CD4-positive, CD25-positive, alpha-beta regulatory T cell (primary cell): ENCODE measurements at places on chromosomes 16 and 17. TPM values are rescaled to one million over a fixed set of nuclear protein-coding genes. Genes with fewer than 3 reads are reported as not detected.

DNA sequence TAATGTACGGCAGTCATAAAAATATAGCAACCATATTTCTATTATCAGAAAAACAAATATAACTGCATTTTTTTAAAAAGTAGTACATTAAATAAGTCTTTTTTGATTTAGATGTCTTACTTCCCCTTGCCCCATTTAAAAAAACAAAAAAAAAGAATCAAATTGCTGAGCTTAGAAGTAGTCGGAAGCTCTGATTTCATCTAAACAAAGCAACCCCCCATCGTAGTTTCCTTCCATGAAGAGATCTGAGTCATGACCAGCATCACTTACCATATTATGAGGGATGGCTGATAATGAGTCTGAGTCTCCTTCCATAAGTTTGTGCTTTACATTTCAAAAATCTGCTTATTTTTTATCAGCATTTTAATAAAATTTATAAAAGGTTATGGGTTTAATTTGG is 86.2 kb downstream of the ITFG1 start:
- no peak overlapping the region for H3K27ac ChIP-seq
- no peak for DNase-seq
- no peaks in the 10 kb centered on the region for H3K4me1 ChIP-seq
- H3K36me3 ChIP-seq, result peaks cover 14% of the 10 kb centered on the region
- H3K27me3 ChIP-seq, result no peaks in the 10 kb centered on the region

DNA sequence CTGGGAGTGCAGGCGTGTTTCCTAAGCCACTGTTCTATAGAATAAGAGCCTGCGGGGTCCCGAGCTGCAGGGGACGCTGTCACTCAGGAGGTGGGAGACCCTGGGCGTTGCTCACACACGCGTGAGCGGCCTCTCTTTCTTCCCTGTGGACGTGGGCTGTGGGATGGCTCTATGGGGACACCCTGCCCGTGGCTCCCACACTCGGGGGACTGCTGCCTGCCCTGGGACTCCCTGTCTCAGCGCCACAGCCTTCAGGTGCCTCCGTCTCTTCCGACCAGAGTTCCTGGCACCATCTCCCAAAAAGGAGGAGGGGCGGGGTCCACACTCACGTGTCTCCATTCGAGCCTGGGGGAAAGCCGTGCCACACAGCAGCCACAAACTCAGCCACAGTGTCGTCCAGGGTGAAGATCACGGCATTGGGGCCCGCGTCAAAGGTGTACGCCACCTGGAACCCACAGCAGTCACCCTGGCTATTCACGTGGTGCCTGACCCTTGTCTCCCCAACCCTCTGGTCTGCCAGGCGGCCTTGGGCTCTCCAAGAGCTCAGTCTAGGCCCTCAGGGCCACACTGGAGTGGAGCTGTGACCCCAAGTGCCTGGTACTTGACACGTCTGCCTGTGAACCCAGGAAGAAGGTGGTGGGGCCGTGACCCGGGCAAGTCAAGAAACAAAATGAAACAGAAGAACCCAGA is 3.7 kb upstream of the CYBA start:
- DNase-seq, result no peak
- H3K36me3 ChIP-seq, result no peaks in the 10 kb centered on the region
- H3K27me3 ChIP-seq, result no peaks in the 10 kb centered on the region
- peaks cover 23% of the 10 kb centered on the region for H3K4me1 ChIP-seq

- peaks cover 2% of the 10 kb centered on the region for H3K27me3 ChIP-seq
- no peak overlapping the region for H3K4me3 ChIP-seq
- DNase-seq, result no peak
- H3K27ac ChIP-seq, result no peak overlapping the region
- H3K36me3 ChIP-seq, result no peaks in the 10 kb centered on the region
- H3K4me1 ChIP-seq, result no peaks in the 10 kb centered on the region
Observed at GRCh38 chr16:23058576-23058975, 90.7 kb downstream of the USP31 start.

DNA sequence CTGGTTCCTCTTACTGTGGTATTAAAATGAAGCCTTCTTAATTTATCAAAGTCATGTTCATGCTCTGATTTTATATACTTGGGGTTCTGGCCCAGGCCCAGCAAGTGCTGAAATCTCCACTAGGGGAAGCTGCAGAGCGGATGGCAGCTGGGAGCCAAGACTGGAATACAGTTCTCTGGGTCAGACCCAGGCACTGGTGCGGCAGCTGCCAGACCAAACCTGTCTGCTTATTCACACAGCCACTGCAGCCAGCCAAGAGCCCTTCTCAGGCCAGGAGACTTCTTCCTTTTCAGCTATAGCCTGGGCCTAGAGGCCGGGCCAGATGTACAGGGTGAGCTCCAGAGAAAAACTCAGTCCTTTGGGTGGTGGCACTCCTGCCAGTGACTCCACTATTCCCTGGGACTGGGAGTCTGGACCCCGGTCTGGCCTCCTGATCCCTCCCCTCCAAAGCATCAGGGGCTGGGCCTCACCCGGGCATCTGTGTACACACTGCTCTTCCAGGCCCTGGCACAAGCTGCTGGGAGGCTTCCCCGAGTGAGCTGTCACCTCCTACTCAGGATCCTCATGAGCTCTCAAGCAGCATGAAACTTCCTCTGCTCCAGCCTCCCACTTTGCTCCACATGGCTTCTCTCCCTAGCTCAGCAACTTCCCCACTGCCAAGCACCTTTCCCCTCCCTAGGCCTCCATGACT is 24.4 kb downstream of the ATP6V0D1 start:
- no peaks in the 10 kb centered on the region for H3K27me3 ChIP-seq
- no peak for DNase-seq
- no peak overlapping the region for H3K27ac ChIP-seq
- H3K4me3 ChIP-seq, result no peak overlapping the region

DNA sequence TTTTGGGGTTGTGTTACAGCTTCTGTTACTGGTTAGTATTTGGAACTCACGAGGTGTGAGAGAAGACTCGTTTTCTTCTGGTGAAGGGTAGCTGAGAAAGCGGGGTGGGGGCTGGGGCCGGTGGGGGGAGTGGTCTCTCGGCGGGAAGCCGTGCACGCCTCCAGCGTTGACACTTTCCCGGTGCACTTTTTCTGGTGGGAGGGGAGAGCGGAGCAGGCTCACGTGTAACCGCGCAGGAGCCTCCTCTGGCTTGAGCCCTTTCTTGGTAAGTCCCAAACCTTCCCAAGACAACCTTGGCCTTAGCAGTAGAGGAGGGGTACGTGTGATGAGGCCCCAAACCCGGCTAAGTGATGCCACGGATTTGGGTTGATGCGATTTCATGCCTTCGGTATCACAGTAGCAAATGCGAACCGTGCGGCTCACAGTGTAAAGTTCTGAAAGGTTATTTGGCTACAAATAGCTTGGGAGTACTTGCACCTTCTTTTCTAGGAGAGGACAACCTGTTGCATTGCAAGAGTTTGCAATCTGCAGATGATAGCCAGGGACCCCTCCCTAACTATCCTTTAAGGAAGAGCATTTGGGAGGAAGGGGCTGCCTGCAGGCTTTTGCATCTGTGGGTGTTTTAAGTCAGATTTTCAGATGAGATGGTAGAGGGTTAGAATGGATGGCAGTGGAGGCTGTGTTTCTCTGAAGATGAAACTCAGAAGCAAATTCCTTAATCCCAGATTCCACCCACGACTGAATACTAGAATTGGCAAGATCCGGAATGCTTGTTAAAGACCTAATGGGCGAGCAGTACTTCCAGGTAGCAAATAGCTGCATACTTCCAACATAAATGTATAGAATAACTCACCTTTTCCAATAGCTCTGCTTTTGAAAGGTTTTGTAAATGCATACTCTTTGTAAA is 1.5 kb downstream of the HLF start:
- DNase-seq, result peak; percentile 9
- no peak overlapping the region for H3K27ac ChIP-seq
- H3K36me3 ChIP-seq, result no peaks in the 10 kb centered on the region
- H3K27me3 ChIP-seq, result peaks cover 26% of the 10 kb centered on the region

- H3K4me3 ChIP-seq, result no peak overlapping the region
- peaks cover 70% of the 10 kb centered on the region for H3K36me3 ChIP-seq
- DNase-seq, result peak; percentile 75
- no peaks in the 10 kb centered on the region for H3K4me1 ChIP-seq
- H3K27me3 ChIP-seq, result no peaks in the 10 kb centered on the region
Observed at GRCh38 chr17:51000835-51001638, 119.6 kb downstream of the SPAG9 start.

- DNase-seq, result no peak
- H3K4me1 ChIP-seq, result no peaks in the 10 kb centered on the region
- no peak overlapping the region for H3K27ac ChIP-seq
- H3K27me3 ChIP-seq, result no peaks in the 10 kb centered on the region
- H3K36me3 ChIP-seq, result no peaks in the 10 kb centered on the region
Observed at GRCh38 chr17:10772425-10773380, 31.2 kb downstream of the TMEM238L start.

- H3K36me3 ChIP-seq, result no peaks in the 10 kb centered on the region
- peak overlapping the region; percentile 77 for H3K27ac ChIP-seq
- no peaks in the 10 kb centered on the region for H3K27me3 ChIP-seq
- peaks cover 38% of the 10 kb centered on the region for H3K4me1 ChIP-seq
- H3K4me3 ChIP-seq, result peak overlapping the region; percentile 89
Observed at GRCh38 chr17:47203984-47204721, 5.0 kb upstream of the MYL4 start.

- no peak for DNase-seq
- H3K4me3 ChIP-seq, result no peak overlapping the region
- H3K36me3 ChIP-seq, result no peaks in the 10 kb centered on the region
- no peaks in the 10 kb centered on the region for H3K4me1 ChIP-seq
Observed at GRCh38 chr17:65644545-65644944, 83.1 kb upstream of the AXIN2 start.

DNA sequence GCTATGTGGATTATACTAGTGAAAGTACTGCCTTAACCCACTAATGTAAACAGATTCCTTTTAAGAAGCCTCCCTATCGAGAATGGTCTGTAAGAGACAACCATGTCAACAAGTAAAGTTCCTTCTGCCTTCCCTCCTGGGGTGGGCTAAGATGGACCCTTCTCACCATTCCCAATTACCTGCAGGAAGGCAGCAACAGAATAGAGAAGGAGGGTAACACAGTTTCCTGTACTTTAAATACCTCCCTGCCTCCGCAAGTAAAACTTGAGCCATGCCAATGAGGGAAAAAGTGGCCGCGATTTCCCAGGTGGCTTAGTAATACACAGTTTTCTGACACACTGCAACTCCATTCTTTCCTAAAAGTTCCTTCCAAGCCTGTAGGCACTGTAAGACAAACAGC is 45.2 kb downstream of the TOX3 start:
- no peaks in the 10 kb centered on the region for H3K27me3 ChIP-seq
- H3K36me3 ChIP-seq, result no peaks in the 10 kb centered on the region
- H3K4me3 ChIP-seq, result no peak overlapping the region
- H3K27ac ChIP-seq, result no peak overlapping the region

DNA sequence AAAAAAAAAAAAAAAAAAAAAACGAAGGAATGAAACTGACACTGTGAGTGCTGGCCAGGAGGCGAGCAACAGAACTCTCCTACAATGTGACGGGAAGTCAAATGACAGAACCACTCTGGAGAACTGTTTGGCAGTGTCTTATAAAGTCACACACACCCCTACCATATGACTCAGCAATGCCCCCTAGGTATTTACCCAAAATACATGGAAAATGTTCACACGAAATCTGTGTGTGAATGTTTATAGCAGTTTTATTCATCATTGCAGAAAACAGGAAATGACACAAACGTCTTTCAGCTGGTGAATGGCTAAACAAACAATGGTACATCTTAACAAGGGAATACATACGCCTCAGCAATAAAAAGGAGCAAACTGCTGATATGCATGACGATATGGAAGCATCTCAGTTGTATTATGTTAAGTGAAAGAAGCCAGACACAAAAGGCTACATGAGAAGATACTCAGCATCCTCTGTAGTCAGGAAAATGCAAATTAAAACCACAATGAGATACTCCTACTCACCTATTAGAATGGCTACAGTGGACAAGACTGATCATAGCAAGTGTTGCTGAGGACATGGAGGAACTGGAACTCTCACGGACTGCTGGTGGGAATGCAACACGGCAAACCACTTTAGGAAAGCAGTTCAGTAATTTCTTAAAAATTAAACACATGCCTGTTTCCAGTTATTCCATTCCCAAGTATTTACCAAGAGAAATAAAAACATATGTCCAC is 74.7 kb downstream of the TBC1D16 start:
- peaks cover 4% of the 10 kb centered on the region for H3K27me3 ChIP-seq
- DNase-seq, result no peak
- H3K27ac ChIP-seq, result no peak overlapping the region
- no peaks in the 10 kb centered on the region for H3K4me1 ChIP-seq
- H3K36me3 ChIP-seq, result no peaks in the 10 kb centered on the region

The SP6 gene
- 0.17 TPM for total RNA-seq

The ADORA2B gene
- total RNA-seq, result not detected

The ZSCAN10 gene
- total RNA-seq, result 0.81 TPM

The SRSF1 gene
- 114 TPM for total RNA-seq

The ARL17B gene
- 24.1 TPM for total RNA-seq
